ENCODE measurements at places on chromosomes 4 and X.

DNA sequence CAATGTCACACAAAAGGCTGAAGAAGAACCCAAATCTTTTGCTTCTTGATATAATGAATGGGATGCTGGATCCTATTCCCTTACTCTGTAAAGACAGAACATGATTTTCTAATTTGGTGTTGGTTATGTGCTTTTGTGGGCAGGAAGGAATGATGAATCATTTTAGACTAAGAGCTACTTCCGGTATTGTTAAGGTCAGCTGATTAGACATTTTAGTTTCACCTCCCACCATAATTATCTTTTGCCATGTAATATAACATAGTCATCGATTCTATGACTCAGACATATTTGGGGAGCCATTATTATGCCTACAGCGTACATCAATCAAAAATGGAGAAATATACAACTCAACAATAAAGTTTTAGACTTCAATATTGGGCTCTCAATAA is 265.3 kb downstream of the ZNF674 start:
- no peak for DNase-seq

DNA sequence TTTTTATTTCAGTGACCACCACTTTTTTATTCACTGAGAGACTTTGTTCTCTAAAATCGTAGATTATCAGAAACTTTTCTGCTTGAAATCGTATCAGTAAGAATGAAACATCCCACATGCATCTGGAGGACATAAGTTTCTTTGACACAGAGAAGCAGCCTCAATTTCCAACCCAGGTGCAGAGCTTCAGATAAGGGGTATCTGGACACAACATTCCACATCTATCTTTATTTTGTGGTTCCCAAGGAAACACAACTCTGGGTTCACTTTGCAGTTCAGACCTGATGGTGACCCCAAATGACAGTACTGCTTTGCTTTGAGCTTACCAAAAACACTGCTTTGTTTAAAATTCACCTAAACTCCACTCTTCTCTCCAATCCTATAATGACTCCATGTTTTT is 1.3 kb upstream of the CLCN5 start:
- DNase-seq: no peak

DNA sequence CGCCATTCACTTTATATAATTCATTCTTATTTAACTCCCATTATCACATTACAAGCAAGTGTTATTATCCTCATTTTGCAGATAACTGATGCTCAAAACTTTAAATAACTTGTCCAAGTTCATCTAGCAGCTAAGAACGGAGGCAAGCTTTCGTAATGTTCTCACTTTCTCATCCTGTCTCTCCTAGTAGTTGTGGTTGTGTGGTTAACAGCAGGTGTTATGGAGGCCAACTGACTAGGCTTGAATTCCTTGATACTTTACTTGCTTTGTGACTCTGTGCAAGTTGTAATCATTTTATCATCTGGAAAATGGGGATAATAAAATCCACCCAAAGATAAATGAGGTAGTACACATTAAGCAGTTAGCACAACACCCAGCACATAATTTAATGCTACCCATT is 109.9 kb upstream of the PTPN13 start:
- no peak for DNase-seq

GRCh38 chr4:85861064-85861765 is 386.3 kb downstream of the ARHGAP24 start:
- DNase-seq: peak; percentile 65

- no peak for DNase-seq
Measured at GRCh38 chr4:24867766-24868296, 45.0 kb downstream of the CCDC149 start.

DNA sequence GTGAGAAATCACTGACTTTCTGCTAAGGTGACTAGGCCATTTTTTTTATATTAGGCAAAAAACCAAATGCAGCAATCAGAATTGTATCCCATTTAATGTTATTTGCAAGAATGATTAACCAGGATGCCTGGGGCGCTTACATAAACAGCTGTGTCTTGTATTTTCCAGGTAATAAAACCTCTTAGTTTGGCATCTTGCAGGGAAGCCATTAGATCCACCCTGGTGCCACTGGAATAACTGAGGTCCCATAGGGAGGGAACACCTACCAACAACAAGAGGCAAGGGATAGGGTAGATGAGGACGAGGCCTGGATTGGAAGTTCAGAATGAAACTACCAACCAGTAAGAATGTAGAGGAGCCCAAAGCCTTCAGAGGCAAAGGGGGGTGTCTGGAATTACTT is 288.3 kb downstream of the ARHGAP24 start:
- DNase-seq: no peak

DNA sequence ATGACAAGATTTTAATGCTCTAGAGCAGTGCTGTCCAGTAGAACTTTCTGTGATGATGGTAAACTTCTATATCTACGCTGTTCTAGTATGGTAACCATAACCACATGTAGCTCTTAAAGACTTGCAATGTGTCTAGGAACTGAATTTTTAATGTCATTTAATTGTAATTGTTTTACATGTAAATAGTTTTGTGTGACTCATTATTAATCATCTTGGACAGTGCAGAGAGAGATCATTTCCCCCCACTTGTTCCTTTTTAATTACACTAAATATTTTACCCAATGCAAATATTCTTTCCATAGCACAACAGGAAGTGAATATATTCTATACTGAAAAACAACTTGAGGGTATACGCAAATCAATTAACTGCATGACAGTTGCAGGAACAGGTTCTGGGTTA is 5.8 kb downstream of the ATG4A start:
- no peak for DNase-seq

- DNase-seq: no peak
Measured at GRCh38 chr4:81359207-81359606, 112.5 kb downstream of the RASGEF1B start.
